ENCODE measurements at places on chromosomes 7 and 10.

GRCh38 chr10:68330852-68331454 lies 911 bp upstream of the HNRNPH3 start:
- DNase-seq = no peak

DNA sequence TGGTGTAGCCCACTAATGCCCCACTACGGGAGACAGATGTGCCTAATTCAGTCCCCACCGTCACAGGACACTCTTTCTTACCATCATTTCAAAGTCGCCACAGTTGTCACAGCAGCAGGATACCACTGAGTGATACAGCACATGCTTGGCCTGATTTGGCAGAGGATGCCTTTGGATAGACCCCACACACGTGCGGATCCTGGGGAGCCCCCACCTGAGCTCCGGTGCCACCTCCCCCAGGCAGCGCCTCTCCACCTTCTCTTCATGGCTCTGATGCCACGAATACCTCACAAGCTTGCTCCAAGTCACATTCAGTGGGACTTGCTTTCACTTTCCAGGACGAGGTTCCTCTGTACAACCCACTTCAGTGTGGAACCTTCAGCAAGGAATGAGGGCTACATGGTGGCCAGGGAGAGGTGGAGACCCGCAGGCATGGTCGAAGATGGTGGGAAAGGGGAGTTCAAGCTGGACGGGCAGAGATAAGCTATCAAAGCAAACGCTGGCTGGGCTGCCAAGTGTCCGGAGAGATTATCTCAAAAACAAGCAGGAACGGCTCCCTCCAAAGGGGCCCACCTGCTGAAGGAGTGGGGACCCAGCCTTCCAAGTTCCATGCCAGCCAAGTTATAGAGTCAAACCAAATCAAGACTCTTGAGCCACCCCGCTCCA lies 107.4 kb downstream of the ZRANB1 start:
- no peak for DNase-seq

DNA sequence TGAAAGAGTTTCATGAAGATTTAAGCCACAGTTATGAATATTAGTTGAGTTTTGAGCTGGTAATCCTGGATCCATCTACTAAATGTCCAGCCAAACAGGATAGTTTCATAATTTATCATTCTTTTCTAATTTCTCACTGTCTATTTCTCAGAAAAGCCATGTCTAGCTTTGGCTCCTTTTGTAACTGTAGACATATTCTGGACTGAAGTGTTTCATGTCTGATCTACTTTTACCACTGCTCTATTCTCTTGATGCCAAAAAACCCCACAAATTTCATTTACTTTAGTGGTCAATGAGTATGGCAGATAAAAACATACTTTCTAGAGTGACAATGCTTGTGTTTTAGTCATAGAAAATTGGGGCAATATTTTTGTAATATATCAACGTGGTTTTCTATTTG lies 61.2 kb downstream of the ICA1 start:
- no peak for DNase-seq

DNA sequence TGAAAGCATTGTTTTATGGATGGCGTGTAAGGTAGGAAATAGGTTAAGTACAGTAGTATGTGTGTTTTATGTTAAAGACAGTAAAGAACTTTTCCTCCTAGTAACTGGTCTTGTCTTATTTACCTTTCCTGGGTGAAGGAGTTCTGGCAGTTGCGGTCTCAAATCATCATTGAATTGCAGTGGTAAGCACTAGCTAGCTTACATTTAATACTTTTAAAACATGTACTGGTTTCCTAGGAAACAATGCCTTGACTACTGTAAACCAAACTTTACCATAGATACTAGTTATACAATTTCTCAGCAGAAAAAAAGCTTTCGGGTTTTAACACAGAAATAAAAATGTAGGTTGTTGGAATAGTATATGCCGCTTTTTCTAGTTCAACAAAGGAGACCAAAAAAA lies 37.7 kb downstream of the PRKG1 start:
- DNase-seq = no peak

GRCh38 chr10:49115796-49116508 lies 630 bp upstream of the VSTM4 start:
- peak; percentile 41 for DNase-seq

GRCh38 chr7:44460325-44460724 lies 30.1 kb downstream of the NUDCD3 start:
- DNase-seq = no peak

Measured in activated CD8-positive, alpha-beta memory T cell treated with anti-CD3 and anti-CD28 coated beads for 24 hours (primary cell).